ENCODE measurements at places on chromosomes 2 and 18. TPM values are rescaled to one million over a fixed set of nuclear protein-coding genes. Genes with fewer than 3 reads are reported as not detected.

Gene PHOSPHO2
- 1.2 TPM for total RNA-seq

Gene SNORC
- 0.65 TPM for total RNA-seq

Gene TCF7L1
- total RNA-seq: 7.1 TPM

Gene MEIS1
- total RNA-seq: 9.0 TPM
